ENCODE measurements at places on chromosomes 5 and 9.

GRCh38 chr5:125140220-125140619 lies 393.8 kb upstream of the ZNF608 start:
- no peak for DNase-seq

- no peak for DNase-seq
These were observed 27.2 kb downstream of the NOTCH1 start for GRCh38 chr9:136518623-136519022.

DNA sequence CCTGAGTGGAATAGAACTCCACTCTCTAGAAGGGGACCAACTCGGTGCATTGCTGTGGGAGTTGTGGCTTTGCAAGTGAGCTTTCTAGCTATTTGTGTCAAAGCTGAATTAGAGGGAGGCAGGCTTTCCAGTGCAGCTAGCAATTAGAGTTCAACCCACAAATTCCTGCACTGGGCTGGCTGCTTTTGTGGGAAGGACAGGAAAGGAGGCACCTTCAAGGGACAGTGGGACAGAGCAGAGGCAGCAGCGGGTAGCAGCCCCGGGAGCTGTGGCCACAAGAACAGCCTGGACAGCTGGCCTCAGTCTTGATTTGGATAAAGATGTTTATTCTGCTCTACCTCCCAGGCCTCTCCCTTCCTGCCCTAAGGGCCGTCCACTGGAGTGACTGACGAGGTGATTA lies 83.7 kb upstream of the SLIT3 start:
- DNase-seq = no peak

DNA sequence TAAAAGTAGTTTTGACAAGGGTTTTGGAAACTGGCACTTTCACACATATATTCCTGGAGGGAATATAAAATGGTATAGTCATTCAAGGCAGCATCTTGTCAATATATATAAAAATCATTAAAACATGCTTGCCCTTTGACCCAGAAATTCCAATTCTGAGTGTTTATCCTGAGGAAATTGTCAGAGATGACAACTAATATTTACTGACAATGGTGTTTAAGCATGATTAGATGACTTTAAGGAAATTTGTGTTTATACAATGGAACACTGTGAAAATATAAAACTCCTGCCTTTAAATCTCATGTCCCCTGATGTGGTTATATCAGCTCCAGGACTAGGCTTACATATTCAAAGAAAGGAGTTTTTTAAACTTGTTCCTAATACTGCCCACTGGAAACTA lies 25.6 kb downstream of the PCSK1 start:
- no peak for DNase-seq

Measured in activated CD4-positive, CD25-positive, alpha-beta regulatory T cell treated with anti-CD3 and anti-CD28 coated beads, Interleukin-2, amount 50 U/mL, for 72 hours (primary cell).